Daoy (cell line): ENCODE measurements at places on chromosomes 16 and 17.

- DNase-seq: no peak
Observed at GRCh38 chr16:17062676-17063075, 408.1 kb downstream of the XYLT1 start.

DNA sequence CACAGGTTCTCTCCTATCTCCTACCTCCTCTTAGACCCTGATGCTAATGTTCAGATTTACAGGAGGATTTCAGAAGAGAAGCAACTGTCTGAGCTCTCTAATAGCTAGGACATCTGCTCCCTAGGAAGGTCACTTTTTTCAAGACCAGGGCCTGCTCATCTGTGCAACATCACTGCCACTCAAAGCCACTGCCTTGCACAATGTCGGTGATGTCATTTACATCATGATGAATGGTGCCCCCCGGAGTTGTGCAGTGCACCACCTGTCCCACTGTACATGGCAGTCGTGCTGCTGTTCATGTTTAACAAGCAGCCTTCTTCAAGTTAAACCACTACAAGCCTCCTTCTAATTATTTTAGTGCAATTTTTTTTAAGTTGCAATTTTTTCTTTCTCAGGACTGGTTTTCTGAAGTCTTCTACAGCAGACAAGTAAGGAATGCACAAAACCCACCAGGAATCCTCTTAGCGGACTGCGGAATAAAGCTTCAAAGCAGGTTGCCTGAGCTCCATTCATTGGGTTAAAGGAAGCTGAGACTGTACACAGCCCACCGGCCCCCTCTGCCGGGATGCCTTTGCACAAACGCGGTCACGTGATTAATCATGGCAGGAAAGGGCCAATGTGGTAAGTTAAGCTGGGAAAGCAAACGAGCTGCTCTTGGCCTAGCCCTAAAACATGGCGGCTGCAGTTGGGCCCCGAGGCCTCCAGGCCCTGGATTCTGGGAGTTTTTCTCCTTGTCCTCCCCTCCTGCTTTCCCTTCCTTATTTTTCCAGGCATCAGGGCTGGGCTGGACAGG, 74.1 kb downstream of the MYH11 start:
- DNase-seq: peak; percentile 33

- peak; percentile 82 for DNase-seq
Observed at GRCh38 chr16:85402910-85403692, 210.0 kb upstream of the GSE1 start.

- no peak for DNase-seq
Observed at GRCh38 chr17:19464031-19465026, 53.3 kb downstream of the RNF112 start.

GRCh38 chr16:73447846-73448245, 399.9 kb upstream of the ZFHX3 start:
- DNase-seq: no peak
